ENCODE measurements at places on chromosomes 13 and 19.

DNA sequence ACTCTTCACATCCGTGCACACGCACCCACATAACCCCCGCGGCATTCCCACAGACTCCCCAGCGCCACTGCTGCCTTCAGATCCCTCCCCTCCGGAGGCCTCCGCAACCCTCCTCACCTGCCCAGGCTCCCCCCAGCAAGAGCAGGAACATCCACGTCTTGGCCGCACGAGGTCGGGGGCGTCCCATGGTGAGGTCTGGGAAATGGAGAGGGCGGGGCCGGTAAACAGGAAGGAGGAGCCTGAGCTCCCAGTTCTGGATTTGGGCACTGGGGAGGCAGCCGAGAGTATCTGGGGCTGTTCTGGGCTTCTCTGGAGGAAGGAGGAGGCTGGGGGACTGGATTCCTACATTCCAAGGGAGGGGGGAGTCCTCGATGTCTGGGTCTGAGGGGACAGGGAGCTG is 423 bp downstream of the KLK8 start:
- DNase-seq, result no peak

DNA sequence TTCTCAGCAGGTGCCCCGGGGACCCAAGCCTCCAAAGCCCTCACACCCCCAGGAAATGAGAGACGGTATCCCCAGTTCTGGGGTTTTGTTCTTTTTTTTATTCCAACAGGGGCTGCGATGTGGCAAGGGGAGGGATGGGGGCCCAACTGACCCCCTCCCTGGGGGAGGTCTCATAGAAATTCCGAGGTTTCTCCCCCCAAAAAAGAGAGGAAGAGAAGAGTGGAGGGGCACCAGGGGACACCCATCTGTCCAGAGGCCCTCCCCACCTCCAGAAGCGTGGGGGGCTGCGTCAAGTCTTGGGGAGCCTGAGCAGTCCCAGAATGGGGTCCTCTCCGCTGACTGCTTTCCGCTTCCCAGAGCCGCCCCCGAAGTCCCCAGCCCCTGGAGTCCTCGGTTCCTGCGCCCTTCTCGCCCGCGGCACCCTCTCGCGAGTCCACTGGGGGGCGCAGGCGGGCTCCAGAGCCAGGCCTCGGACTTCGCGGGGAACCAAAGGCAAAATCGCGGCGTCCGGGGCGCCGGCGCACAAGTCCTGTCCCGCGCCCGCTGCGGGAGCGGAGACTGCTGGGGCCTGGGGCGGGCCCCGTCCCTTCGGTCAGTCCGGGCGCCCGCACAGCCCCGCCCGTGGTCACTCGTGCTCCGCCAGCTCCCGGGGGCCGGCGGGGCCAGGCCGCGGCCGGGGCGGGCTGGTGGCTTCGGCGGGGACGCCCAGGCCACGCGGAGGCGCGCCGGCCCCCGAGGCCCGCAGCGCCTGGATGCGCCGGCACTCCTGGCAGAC is 4.4 kb upstream of the ATP1A3 start:
- DNase-seq, result peak; percentile 66

DNA sequence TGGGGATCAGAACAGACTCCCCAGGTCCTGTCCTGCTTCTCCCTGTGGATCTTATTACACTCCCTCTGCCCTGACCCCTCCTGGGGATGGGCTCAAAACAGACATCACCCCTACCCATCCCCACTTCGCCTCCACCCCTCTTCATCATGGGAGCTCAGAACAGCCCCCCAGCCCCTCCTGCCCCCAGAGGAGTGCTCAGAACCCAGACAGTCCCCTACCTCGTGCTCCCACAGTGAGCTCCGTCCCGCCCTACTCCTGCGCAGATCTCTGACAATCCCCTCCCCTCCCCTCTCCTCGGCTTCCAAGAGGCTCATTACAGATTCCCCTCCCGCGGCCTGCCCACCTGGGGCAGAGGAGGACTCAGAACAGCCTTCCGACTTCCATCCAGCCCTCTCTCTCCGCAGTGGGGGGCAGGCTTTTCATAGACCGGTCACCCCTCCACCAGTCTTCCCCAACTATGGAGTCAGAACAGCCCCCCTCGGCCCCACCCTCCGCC is 6.1 kb downstream of the NXNL1 start:
- no peak for DNase-seq

DNA sequence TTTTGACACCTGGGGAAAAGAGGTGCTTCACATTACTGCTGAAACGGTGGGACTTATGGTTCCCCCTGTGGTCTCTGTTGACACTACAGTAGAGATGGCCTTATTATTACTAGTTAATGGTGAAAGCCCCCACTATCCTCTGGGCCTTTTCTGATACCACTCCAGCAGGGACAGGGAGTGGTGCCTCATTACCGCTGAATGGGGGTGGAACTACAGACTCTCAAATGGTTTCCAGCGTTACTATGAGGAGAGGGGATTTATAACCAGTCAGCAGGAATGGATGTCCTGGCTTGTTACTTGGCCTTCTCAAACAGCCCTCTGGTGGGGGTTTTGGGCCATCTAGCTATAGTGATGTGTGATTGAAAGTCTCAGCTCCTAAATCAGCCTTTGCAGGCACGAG is 96.7 kb upstream of the DIAPH3 start:
- no peak for DNase-seq

- peak; percentile 84 for DNase-seq
These were observed 3.4 kb downstream of the TPGS1 start for GRCh38 chr19:510606-511100.

DNA sequence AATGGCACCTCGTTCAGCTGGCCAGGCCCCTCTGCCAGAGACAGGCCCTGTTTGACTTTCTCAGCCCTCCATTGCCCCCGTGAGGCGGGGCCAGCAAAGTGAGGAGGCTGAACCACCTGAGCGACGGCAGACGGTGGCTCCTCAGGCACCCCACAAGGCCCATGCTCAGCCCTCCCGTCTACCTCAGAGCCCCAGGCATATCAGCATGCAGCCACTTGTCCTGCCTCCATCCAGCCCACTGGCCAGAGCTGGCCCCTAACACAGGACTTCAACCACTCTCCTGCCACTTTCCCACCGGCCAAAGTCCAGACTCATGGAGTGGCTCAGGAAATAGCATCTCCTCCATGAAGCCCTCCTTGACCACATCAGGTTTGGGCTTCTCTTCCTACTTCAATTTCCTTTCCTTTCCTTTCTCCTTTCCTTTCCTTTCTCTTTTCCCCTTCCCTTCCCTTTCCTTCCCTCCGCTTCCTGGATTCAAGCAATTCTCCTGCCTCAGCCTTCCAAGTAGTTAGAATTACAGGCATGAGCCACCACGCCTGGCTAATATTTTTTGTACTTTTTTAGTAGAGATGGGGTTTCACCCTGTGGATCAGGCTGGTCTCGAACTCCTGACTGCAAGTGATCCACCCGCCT is 9.3 kb downstream of the SLC7A10 start:
- DNase-seq, result no peak
